H9 (cell line): ENCODE measurements at places on chromosomes 2 and 18. TPM values are rescaled to one million over a fixed set of nuclear protein-coding genes. Genes with fewer than 3 reads are reported as not detected.

GRCh38 chr2:27636766-27637165 is 7.9 kb downstream of the GPN1 start:
- DNase-seq: no peak

DNA sequence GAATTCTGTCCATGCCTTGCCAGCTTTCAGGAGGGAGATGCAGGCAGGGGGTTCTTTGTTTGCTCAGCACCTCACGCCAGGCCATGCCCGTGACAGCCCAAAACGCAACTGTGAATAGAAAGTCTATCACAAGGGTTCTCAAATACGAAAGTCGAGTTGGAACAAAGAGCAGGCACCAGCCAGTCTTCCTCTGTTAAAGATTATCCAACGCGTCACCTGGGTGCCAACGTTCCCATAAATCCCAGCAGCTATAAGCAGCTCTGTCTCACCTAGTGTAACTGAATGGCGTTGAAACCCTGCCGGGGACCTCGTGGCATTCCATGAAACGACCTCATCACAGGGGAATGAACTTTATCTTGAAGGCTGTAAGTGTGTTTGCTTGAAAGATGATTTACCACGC is 84.8 kb upstream of the GATA6 start:
- DNase-seq: no peak

RAX gene
- total RNA-seq: 0.37 TPM in 1 of 2 replicates, not detected in the other

GRCh38 chr18:26621161-26622026 is 73.0 kb upstream of the KCTD1 start:
- DNase-seq: peak; percentile 65

IL36B gene
- not detected in 2 replicates for total RNA-seq
